ENCODE measurements at places on chromosomes 6 and 20. TPM values are rescaled to one million over a fixed set of nuclear protein-coding genes. Genes with fewer than 3 reads are reported as not detected.

DNA sequence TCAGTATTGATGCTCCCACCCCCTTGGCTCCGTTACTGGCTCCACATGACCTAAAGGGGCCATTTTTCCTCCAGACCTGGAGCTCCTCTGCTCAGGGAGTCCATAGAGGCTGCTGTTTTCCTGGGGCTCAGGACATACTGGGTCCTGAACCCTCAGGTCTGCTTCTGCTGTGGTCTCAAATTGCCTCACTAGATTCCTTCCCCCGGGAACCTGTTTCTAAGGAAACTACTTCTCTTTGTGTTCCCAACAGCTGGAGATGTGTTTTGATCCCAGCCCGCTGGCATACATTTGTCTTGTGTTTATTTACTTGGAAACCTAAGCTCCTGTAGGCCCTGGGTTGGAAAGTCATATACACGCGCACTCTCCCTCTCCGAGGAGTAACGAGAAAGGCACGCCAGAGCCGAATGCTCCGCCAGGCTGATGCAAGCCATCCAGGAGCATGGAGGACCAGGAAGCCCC, 222.8 kb downstream of the UST start:
- H3K4me3 ChIP-seq, result no peak overlapping the region
- no peak overlapping the region for H3K27ac ChIP-seq
- no peaks in the 10 kb centered on the region for H3K4me1 ChIP-seq
- DNase-seq, result no peak

DNA sequence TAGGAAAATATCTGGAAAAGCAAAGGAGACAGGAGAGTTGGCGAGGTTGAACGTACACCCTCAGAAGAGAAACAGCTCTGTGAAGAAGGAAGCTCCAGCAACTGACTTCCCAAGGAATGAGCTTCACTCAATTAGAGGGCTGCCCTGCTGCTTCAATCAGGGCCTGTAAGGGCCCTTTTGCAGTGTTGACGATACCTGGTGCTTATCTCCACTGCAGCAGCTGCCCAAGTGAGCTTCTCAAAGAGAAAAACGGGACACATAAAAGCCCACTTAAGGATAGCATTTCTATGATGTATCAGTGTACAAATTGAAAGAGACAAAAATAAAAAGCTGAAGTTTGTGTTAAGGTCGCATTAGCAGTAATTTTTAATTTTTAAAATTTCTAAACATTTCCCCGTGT, 16.4 kb downstream of the SEC63 start:
- no peak for DNase-seq
- no peaks in the 10 kb centered on the region for H3K27me3 ChIP-seq
- no peak overlapping the region for H3K27ac ChIP-seq
- no peaks in the 10 kb centered on the region for H3K36me3 ChIP-seq
- H3K4me1 ChIP-seq, result peaks cover 16% of the 10 kb centered on the region

Gene GUCA1A
- not detected for polyA plus RNA-seq

Gene FAM209B
- polyA plus RNA-seq, result 0.76 TPM

- no peak overlapping the region for H3K27ac ChIP-seq
- H3K4me1 ChIP-seq, result no peaks in the 10 kb centered on the region
- DNase-seq, result no peak
- H3K27me3 ChIP-seq, result no peaks in the 10 kb centered on the region
These were observed 4.8 kb upstream of the SRSF12 start for GRCh38 chr6:89122625-89123024.

Gene MAS1
- polyA plus RNA-seq, result not detected

DNA sequence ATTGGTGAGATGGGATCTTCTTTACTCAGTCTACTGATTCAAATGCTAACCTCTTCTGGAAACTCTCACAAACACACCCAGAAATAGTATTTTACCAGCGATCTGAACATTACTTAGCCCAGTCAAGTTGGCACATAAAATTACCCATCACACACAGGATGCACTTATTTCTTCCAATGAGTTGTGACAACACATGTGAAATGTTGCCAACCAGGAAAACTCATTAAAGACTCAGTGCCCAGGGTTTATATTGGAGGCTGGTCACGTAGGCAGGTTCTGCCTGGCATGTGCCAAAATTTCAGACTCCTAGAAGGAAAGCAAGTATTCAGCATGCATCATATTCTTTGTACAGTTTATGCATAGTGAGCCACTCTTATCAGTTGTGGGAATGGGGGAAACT, 443.3 kb downstream of the EPM2A start:
- no peaks in the 10 kb centered on the region for H3K27me3 ChIP-seq
- H3K4me3 ChIP-seq, result no peak overlapping the region
- H3K4me1 ChIP-seq, result no peaks in the 10 kb centered on the region
- no peak for DNase-seq

GRCh38 chr20:56766528-56766927, 137.4 kb downstream of the TFAP2C start:
- no peak overlapping the region for H3K27ac ChIP-seq
- no peaks in the 10 kb centered on the region for H3K27me3 ChIP-seq
- no peaks in the 10 kb centered on the region for H3K36me3 ChIP-seq
- no peak for DNase-seq
- no peak overlapping the region for H3K4me3 ChIP-seq

Measured in heart left ventricle (tissue), 16 donors.